ENCODE measurements at places on chromosomes 5 and 9.

DNA sequence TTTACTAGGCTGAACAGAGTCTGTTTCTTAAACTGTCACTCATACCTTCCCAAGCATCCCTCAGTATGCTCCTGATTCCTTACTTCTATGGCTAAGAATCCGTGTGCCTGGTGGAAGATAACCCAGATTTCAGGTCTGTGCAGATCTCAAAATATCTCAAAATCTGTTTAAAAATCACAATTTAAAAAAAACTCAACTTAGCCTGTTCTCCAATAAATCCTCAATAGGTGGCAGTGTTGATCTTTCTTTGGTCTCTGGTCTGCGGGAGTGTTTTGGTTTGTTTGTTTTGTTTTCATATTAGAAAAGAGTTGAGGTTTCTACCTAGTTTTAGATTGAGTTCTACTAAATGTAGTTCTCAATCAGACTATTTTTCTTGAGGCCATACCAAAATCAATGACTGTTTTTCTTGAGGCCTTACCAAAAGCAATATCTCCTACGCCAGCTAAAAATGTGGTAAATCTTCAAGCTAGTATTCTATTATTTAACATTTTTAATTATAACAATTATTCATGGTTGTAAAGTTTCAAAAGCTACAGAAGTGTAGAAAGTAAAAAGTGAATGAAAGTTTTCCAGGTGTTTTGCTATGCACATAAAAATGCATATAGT is 57.9 kb downstream of the TGFBR1 start:
- no peak for DNase-seq

DNA sequence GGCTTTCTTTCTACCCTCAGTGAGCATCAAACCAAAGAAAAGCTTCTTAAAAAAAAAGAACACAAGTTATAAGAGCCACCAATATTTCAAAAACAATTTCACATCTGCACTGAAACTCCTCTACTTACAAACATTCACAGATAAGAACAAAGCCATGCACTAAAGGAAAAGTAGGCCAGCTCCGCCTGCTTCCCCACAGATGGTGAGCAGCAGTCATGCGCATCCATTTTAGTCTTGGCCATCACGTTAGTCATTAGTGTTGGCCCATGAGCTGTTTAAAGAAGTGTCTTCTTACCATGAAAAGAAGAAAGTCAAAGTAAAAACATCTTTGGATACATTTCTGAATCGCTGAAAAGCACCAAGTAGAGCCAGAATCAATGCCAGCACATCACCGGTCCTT is 40.0 kb upstream of the SMIM23 start:
- no peak for DNase-seq

DNA sequence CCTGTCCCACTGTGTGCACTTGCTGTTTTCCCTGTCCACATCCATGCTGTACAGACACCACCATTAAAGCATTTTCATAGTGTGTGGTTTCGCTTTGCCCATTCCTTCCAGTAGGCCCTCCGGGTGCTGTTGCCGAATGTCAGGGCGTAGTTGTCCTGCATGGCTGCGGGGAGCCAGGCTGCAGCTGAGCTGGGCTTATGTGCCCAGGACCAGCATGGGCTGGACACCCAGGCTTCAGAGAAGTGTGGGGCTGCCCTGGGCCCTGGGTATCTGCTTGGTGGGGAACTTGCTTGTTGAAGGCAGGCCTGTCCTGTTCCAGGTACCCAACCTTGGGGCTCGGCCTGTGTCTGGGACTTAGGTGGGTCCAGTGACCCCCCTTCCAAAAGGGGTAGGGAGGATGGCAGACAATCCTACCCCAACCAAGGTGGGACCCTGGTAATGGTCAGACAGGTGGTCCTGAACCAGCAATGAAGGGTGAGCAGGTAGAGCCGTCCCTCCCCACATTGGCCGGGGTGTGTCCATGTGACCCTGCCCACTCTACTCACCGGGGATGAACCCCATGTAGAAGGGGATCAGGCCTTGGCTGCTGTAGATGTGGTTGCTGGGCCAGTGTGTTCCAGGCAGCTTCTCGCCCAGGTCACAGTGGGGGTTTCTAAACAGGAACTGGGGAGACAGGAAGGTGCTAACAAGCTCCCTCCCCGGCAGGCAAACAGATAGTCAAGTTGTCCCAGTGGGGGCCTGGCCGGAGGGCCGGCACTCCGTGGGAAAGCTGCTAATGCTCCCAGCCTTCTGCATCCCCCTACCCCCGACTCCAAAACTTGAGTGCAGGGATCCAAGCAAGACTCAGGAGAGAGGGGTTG is 2.8 kb downstream of the TUBB4B start:
- no peak for DNase-seq

GRCh38 chr5:34655354-34655991 is 655 bp upstream of the RAI14 start:
- DNase-seq = peak; percentile 15

- no peak for DNase-seq
These were observed 339.0 kb downstream of the ENC1 start for GRCh38 chr5:74301576-74301975.

DNA sequence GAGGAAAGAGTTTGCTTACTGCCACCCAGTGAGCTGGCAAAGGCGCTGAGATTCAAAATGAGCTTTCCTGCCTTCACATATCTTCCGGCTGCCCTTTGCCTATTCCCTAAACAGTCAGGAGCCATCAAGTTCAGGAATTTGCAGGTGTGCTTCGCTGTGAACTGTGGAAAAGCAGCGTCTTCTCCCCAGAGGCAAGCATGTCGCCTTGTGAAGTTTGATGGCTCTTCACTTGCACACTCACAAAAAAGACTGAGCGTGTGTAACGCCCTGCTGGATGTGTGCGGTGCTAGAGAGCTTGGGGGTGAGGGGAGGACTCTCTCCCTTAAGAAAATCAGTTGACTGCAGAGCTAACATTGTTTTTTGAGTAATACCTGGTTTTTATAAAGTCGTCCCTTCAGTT is 288.7 kb downstream of the DOCK8 start:
- no peak for DNase-seq

DNA sequence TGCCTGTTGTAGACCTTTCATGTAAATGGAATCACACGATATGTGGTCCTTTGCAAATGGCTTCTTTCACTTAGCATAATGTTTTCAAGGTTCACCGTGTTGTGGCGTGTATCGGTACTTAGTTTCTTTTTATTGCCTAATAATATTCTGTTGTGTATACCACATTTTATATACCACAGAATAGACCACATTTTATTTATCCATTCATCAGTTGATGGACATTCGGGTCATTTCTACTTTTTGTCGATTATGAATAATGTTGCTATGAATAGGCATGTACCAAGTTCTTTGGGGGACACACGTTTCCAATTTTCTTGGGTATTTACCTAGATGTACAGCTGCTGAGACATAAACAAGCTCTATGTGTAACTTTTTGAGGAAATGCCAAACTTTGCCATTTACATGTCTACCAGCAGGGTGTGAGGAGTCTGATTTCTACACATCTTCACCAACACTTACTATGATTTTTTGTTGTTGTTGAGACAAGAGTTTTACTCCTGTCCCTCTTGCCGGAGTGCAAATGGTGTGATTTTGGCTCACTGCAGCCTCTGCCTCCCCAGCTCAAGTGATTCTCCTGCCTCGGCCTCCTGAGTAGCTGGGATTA is 144.7 kb downstream of the RGS3 start:
- no peak for DNase-seq

- no peak for DNase-seq
These were observed 764 bp downstream of the CAMLG start for GRCh38 chr5:134738963-134739661.

- peak; percentile 69 for DNase-seq
These were observed 42.8 kb downstream of the CAMSAP1 start for GRCh38 chr9:135864447-135865049.

GRCh38 chr5:54362434-54362833 is 52.1 kb upstream of the ARL15 start:
- DNase-seq = no peak

DNA sequence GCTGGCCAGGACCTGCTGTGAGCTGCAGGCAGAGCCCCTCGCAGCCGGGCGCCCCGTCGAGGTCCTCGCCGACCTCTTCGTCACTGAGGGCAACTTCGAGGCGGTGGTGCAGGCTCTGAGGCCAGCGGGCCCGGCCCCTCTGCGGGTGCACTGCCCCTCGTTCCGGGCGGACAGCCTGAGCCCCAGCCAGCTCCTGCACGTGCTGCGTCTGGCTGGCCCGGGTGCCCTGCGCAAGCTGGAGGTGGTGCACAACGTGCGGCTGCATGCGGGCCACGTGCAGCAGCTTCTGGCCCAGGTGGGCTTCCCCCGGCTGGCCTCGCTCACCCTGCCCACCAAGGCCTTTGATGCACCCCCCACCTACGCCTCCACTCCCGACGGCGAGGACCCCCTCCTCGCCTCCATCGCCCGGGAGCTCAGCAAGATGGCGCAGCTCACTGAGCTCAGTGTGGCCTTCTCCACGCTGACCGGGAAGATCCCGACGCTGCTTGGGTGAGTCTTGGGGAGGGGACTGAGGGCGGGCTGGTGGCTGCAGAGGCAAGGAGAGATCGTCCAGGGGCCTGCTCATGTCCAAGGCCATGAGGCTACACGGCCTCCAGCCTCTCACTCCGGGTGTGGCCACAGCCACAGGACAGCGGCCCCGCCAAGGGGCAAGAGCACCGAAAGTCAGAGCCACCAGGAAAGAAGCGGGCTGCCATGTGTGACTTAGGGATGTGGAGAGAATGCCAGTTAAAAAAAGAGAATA is 825 bp downstream of the LRRC14B start:
- DNase-seq = no peak

DNA sequence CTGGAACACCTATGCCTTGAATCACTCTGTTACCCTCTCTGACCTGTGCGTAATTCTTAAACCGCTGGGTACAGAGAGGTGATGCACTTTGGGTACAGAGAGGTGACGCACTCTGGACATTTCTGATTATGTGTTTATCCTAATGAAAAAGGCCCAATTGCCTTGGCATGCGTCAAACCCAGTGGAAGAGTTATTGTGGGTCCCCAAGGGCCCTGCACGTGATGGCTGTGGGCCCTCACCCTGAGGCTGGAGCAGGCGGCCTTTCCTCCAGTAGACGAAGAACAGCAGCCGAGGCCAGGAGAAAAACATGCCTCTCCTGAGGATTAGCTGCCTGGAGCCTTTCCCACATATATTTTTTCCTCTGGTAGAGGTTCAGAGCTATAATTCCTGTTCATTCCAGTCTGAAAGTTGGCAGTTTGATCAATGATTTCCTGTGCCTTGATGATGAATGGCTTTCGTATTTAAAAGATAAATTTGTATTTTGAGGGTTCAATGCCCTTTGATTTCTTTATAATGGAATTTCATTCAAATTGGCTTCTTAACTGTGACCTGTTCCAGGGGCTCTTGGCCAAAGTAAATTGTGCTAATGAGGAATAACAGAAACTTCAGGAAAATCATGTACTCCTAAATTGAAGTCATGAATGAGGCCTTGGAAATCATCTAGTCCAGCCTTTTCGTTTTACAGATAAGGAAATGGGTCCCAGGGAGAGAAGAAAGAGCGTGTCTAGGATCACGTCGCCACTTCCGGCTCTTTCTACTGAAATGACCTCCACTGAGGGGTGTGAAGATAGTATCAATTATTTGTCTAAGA is 22.8 kb downstream of the ACER2 start:
- no peak for DNase-seq

- DNase-seq = no peak
These were observed 69.1 kb upstream of the TARS1 start for GRCh38 chr5:33371660-33372059.

DNA sequence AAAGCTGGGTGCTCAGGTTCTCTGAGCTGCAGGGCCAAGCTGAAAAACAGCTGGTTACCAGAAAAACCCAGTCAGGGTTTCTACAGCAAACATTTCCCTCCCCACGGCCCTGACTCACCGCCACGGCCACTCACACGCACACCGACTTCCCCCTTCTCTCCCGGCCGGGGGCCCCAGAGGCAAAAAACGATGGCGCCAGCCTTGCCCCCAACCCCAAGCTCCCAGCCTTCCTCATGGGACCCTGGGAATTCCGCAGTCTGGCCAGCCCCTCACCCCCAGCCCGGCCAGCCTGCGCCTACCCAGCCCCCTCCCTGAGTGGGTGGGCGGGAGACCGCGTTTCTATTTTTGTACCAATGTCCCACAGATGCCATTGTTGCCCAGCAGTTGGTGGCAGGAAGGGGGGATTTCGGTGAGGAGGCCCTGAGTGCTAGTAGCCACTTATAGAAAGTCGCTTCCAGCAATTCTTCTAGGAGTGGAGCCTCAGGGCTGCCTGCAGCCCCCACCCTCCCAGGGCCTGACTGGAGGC is 18.4 kb downstream of the ENG start:
- DNase-seq = no peak

DNA sequence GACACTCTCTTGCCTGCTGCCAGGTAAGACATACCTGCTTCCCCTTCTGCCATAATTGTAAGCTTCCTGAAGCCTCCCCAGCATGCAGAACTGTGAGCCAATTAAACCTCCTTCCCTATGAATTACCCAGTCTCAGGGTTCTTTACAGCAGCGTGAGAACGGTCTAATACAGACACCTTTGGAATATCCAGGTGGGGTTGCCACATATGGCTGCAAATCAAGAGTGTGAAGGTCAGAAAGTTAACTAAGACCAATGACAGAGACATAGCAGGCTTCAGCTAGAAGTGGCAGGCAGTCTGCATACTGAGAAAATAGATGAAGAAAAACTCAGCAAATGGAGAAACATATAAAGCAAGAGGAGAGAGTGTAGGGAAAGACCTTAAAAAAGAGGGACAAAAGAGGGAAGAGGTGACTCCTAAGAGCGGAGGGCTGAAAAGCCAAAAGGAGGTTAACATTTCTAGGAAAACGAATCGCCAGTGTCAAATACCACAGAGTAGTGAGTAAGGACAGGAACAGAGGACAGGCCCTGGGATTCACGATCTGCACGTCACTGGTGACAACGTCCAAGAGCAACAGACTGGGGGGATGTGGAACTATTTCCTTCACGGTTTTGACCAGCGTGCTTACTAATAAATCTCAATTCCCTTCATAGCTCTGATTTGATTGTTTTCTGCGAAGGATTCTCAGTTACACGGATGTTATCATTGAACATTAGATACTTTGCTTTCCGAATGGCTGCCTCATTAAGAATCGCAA is 1.7 kb upstream of the ACO1 start:
- DNase-seq = no peak

- no peak for DNase-seq
These were observed 222.3 kb downstream of the ARRDC3 start for GRCh38 chr5:91160714-91161285.

- DNase-seq = no peak
These were observed 75.1 kb upstream of the RANBP6 start for GRCh38 chr9:6090277-6091210.

- DNase-seq = no peak
These were observed 46.3 kb upstream of the BOD1 start for GRCh38 chr5:173662581-173663351.

GRCh38 chr5:132981288-132981687 is 17.9 kb upstream of the AFF4 start:
- no peak for DNase-seq

DNA sequence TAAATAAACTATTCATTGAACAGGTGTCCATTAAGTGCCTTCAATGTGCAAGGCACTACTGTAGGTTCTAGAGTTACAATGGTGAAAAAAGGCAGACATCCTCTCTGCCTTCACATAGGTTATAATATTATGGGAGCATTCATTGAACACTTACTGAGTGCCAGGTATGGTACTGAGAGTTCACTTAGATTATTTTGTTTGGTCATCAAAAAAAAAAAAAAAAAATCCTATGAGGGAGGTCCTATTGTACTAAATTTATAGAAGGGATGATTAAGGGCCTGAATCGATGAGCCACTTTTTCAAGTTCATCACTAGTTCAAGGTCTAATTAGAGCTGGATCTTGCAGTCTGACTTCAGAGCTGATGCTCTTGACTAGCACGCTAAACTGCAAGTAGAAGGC is 22.8 kb upstream of the PANK3 start:
- DNase-seq = no peak

- no peak for DNase-seq
These were observed 52.4 kb downstream of the MELK start for GRCh38 chr9:36625006-36625615.
